Cardiac muscle cell (in vitro differentiated cells and primary cell): ENCODE measurements at places on chromosomes 12 and 14.

DNA sequence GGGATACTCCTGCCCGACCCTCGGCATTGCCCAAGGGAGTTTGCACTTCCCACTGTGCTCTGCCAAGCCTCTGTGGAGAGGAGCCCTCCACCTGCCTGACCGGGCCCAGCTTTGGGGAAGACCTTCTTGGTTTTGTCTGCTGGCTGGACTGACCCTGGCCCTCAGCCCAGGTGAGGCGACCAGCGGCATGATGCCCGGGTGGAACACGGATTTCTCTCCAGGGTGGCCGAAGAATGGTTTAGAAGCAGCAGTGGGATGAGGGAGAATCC, 15.6 kb downstream of the ZBTB42 start:
- DNase-seq, result no peak

GRCh38 chr14:77122526-77123125, 19.0 kb downstream of the ZDHHC22 start:
- DNase-seq, result no peak

DNA sequence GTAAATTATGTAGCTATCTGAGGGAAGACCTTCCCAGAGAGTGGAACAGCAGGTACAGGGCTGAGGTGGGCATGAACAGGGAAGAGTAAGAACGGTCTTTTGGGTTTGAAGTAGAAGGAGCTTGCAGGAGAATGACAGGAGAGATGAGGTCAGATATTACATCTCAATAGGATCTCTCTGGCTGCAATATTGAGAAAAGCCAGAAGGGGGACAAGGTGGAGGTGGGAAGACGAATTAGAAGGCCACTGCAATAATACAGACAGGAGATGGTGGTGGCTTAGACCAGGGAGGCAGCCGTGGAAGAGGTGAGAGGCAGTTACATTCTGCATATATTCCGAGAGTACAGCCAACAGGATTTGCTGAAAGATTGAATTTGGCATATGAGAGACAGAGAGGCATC, 310.2 kb downstream of the APAF1 start:
- DNase-seq, result peak; percentile 4

DNA sequence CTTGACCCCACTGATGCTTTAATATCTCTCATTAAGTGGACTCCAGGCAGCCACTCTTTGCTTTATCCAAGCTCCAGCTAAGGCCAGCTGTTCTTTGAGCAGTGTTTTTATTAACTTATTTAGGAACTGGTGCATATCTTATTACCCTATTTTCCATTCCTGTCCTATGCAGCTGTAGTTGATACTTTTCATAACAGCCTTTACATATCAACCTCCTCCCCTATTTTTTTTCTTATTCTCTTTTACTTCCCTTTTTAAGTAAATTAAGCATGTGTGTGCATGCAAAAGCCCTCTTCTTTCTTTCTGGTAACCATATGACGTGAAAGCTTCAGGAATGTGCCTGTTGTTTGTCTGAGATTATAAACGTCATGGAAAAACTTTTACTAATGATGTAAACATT, 121.2 kb downstream of the PTPRQ start:
- DNase-seq, result no peak
